Fibroblast of lung (primary cell): ENCODE measurements at places on chromosomes 1 and 21. TPM values are rescaled to one million over a fixed set of nuclear protein-coding genes. Genes with fewer than 3 reads are reported as not detected.
A peak's percentile ranks its signal among the peaks of the same experiment; 100 is the strongest.

- DNase-seq: no peak
Measured at GRCh38 chr21:45178070-45178608, 103.8 kb downstream of the ADARB1 start.

GRCh38 chr1:178612261-178612660 lies 99.4 kb downstream of the TEX35 start:
- peak; percentile 81 for DNase-seq

FAM163A gene
- not detected in 2 replicates for total RNA-seq

DNA sequence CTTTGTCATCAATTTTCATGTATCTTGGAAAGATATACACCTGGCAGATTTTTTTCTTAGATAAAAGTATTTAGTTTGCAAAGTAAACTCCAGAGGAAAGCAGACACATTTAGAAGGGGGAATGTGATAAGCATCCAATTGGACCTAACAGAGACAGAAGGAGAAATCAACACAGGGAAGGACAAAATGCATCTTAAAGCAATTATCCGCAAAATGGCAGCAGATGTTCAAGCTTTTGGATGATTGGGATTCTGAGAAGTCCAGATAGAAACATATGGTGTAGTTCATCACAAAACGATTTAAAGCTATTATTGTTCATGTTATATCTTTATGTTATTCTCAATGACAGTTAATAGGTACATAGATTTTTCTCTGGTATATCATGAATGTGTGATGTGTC lies 1153.1 kb upstream of the B3GALT2 start:
- no peak for DNase-seq

GRCh38 chr21:45294509-45295291 lies 7.0 kb upstream of the POFUT2 start:
- DNase-seq: peak; percentile 99

DNA sequence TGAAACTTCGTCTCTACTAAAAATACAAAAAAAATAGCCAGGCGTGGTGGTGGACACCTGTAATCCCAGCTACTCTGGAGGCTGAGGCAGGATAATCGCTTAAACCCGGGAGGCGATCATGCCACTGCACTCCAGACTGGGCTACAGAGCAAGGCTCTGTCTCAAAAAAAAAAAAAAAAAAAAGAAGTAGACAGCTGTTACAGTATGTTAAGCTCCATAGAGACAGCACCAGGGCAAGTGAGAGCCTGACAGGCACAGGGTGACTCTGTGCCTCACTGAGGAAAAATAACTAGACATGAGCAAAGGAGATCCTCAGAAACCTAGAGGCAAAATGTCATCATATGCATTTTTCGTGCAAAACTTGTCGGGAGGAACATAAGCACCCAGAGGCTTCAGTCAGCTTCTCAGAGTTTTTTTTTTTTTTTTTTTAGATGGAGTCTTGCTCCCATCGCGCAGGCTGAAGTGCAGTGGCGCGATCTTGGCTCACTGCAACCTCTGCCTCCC lies 9.0 kb upstream of the PRDX1 start:
- DNase-seq: no peak

KCNH1 gene
- 0.17 and 0.26 TPM in 2 replicates for total RNA-seq

ETV3L gene
- not detected in 2 replicates for total RNA-seq

SNX7 gene
- 39.0 and 48.6 TPM in 2 replicates for total RNA-seq

GRCh38 chr21:40976198-40977109 lies 129.5 kb upstream of the DSCAM start:
- no peak for DNase-seq

DNA sequence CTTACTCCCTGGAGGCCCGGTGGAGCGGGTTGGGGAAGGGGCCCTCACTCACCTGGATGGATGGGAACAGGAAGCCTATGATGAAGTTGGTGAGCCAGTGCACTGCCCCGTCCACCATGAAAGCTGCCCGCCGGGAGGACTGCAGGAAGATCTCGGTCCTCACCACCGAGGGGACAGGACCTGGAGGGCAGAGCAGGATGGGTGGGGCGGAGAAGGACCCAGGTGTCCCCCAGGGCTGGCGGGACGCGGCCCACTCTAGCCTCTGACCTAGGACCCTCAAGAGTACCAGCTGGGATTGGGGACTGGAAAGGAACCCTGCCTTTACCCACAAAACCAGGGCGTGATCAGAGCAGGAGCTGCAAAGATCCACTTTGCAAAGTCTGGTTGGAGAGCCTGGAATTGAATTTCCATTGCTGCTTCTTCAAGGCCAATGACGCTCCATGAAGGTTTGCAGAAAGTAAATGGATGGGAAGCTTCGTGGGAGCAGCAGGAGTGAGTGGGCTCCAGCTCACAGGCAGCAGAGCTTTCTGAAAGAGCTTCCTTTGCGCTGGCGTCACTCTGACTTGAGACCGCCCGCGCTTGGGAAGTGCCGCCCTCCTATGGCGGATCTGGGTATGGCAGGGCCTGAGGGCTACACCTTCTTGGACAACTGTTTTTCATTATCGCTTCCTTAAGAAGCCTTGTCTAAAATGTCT lies 21.4 kb downstream of the SLC2A7 start:
- DNase-seq: peak; percentile 76

DNA sequence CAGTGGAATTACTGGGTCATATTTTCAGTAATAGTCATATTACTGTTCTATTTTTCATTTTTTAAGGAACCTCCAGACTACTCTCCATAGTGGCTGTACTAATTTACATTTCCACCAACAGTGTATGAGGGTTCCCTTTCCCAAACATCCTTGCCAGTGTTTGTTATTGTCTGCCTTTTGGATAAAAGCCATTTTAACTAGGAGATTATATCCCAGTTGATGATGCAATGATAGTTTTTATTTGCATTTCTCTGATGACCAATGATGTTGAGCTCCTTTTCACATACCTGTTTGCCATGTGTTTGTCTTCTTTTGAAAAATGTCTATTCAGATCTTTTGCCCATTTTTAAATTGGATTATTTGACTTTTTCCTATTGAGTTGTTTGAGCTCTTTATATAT lies 410.8 kb downstream of the TTLL7 start:
- DNase-seq: peak; percentile 6

DNA sequence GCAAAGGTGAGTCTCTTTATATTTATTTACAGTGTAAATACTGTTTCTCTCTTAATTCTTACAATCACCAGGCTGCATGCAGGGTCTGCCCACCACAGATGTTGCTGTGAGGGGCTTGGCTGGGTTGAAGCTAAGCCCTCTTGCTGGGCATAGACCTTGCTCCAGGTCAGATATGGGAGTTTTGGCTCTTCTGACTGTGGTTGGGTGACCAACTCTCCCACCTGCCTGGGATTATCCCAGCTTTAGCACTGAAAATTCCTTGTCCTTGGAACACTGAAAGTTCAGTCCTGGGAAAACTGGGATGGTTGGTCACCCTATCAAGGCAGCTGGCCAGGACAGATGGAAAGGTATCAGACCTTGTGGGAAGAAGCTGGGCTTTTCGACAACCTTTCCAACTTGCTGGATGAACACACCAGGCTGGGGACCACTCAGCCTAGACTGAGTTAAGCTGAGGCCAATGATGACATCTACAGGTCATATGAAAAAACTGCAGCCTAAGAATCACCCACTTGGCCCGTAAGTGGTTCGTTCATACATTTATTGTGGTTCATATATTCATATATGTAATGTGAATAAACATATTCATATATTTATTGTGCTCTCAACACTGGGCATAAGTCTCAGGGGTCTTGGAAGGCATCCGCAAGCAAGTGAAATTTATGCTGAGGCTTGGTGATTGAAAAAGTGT lies 26.6 kb upstream of the HPDL start:
- peak; percentile 67 for DNase-seq

- peak; percentile 5 for DNase-seq
Measured at GRCh38 chr1:56908619-56909221, 54.1 kb downstream of the C8A start.

GRCh38 chr1:116299248-116299647 lies 73.8 kb upstream of the ATP1A1 start:
- DNase-seq: no peak

PPIE gene
- total RNA-seq: 32.9 and 38.8 TPM in 2 replicates

PCP4 gene
- total RNA-seq: not detected in 2 replicates

ZNF697 gene
- total RNA-seq: 22.3 and 23.0 TPM in 2 replicates

- no peak for DNase-seq
Measured at GRCh38 chr1:203185061-203185461, 1.4 kb downstream of the CHI3L1 start.

FCRLA gene
- under 0.01 and 0.17 TPM in 2 replicates for total RNA-seq

SYNC gene
- total RNA-seq: 43.7 and 58.1 TPM in 2 replicates

FCMR gene
- 0.26 and 0.33 TPM in 2 replicates for total RNA-seq

GRCh38 chr21:41280115-41280919 lies 36.3 kb upstream of the FAM3B start:
- peak; percentile 92 for DNase-seq

GRCh38 chr1:12078575-12078937 lies 15.5 kb downstream of the TNFRSF8 start:
- DNase-seq: no peak

- DNase-seq: no peak
Measured at GRCh38 chr1:233359431-233359830, 31.9 kb downstream of the MAP3K21 start.

VHLL gene
- not detected in 2 replicates for total RNA-seq

DNA sequence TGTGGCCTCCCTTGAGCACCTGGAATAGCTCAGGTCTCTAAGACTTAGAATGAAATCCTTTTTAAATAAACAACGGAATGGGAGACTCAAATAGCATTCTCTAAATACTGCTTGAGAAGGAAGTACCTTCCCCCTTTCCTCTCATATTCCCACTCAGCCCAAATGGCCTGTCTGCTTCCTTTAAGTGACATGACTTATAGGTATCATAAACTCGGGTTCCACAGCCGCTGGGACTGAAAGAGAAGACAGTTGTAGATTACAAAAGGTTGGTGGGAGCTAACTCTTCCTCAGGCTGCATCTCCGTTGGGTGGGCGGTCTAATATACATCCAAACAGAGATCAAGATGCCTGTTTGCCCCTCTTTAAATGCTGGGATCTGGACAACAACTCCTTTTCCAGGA lies 1.2 kb upstream of the HMCN1 start:
- DNase-seq: no peak

KRTAP12-2 gene
- not detected in 2 replicates for total RNA-seq

RHBDL2 gene
- total RNA-seq: 0.26 and 1.5 TPM in 2 replicates

DNA sequence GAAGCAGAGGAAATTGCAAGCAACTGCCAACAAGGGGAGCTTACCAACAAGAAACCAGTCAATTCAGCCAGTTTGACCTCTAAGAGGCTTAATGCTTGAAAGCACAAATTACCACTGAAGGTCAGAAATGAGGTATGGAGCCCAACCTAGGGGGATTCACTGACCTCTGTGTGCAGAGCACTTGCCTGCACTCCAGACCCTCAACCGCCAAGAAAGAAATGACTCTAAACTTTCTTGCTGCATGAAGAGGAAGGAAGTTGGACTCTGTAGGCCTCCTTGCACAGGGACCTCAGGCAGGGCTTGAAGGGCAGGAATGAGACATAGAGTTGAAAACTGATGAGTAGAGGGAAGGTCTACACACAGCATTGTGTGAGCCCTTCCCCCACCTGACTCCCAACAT lies 10.0 kb downstream of the ARMH1 start:
- no peak for DNase-seq

DNA sequence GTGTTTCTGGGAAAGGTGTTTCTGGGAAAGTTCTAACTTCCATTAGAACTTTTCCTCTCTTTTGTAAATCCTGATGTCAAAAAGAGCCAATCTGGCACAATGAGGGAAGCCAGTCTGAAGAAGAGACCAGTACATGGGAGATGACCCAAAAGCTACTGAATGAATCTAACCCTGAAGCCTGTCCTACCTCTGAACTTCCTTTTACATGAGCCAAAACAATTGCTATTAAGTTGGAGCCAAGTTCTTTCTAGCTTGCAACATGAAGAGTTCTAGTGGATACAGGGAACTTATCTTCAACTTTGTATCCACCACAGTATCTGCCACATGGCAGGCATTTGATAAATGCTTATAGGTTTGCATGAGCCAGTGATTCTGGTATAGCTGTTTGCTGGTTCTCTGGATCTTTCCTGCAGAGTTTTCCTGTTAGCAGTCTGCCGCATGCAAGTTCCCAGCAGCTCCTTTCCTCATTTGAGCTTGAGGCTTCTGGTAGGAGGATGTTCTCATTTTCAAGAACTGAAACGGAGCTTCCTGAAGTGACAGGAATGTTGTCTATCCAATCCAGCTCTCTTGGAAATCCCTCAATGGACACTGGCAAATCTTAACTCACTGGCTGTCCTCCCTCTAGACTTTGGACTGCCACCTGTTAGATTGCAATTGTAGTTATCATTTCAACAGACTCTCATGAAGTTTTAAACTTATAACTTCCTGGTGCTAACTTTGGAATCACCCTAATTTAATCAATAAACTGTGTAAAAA lies 73.1 kb upstream of the LPGAT1 start:
- no peak for DNase-seq

DNA sequence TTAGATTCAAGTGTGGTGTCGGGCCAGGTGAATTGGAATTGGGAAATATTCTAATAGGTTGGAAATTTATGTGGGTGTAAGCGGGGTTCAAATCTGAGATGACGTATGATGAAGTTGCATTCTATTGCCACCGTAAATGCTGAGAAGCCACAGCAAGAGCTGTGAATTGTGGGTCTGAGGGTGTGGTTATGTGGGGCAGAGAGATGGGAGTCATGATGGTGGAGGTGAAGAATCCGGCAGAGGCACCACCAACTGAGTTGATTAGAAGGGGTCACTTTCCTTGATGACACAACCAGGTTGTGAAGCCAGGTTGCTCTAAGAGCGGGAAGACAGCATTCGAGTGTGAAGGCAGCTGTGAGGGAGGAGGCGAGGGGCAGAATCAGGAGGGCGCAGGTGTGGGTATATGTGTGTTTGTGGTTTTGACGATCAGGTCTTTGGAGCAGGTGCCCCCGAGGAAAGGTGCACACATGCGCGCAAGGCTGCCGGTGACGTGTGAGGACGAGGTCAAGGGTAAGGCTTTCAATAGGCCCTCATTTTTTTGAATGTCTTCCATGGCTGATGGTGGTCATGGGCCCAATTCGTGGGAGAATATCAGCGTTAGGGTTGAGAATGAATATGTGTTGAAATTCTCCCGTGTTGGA lies 18.7 kb downstream of the LRRC3 start:
- no peak for DNase-seq

- DNase-seq: no peak
Measured at GRCh38 chr1:43300378-43301094, at the start of gene TIE1. Gene TIE1 (plus strand): TSS chr1:43300982. CDS start chr1:43301072, 90 bp downstream.

ALG14 gene
- 3.8 and 4.6 TPM in 2 replicates for total RNA-seq

DNA sequence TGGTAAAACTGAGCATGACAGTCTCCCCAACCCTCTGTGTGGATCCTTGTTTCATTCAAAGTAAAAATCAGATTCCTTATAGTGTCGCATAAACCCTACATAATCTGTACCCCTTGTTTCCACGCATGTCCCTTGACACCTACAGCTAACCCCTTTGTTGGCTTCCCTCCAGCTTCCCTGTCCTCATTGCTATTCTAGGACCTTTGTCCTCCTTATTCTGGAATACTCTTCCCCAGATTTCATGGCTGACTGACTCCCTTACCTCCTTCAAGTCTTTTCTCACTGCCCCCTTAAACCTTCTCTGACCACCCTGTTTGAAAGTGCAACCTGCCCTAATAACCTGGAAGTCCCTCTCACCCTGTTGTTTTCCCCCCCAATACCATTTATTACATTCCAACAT lies 4.0 kb downstream of the RNF11 start:
- no peak for DNase-seq
